Glutamatergic neuron (in vitro differentiated cells): ENCODE measurements at places on chromosomes 3 and 15. TPM values are rescaled to one million over a fixed set of nuclear protein-coding genes. Genes with fewer than 3 reads are reported as not detected.

SATB1 gene
- 80.5 TPM for total RNA-seq

OR5K2 gene
- total RNA-seq: not detected

GRCh38 chr3:14290631-14291385, 111.6 kb upstream of the SLC6A6 start:
- H3K27me3 ChIP-seq: peaks cover 12% of the 10 kb centered on the region
- H3K27ac ChIP-seq: peak overlapping the region; percentile 72
- peaks cover 10% of the 10 kb centered on the region for H3K36me3 ChIP-seq
- peaks cover 37% of the 10 kb centered on the region for H3K4me1 ChIP-seq

DNA sequence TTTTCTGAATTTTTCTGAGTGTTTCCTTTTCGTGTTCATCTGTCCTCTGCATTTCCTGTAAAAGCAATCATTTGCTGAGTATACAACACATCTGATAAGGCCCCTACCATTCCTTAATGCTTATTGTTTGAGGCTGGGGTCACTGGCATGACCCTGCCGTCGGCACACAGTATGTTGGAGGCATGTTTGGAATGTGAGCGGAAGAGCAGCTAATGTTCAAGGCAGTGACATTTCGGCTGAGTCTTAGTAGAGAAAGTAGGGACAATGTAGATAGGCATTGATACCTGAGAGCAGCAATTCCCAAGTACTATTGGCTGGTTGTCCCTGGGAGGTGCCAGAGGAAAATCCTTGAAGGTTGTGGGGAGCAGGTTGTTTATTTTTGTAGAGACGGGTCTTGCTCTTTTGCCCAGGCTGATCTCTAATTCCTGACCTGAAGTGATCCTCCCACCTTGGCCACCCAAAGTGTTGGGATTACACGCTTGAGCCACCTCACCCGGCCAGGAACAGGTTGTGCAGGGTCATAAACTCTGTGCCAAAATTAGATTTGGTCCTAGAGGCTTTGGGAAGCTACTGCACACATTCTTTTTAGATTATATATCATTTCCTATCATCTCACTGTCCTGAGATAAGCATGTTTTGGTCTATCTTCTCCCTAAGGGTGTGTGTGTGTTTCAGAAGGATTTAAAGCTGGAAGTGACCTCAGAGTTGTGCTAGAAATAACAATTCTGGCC, 13.5 kb downstream of the PTPN23 start:
- H3K27ac ChIP-seq: peak overlapping the region; percentile 100
- DNase-seq: no peak
- H3K4me3 ChIP-seq: peak overlapping the region; percentile 80

DNA sequence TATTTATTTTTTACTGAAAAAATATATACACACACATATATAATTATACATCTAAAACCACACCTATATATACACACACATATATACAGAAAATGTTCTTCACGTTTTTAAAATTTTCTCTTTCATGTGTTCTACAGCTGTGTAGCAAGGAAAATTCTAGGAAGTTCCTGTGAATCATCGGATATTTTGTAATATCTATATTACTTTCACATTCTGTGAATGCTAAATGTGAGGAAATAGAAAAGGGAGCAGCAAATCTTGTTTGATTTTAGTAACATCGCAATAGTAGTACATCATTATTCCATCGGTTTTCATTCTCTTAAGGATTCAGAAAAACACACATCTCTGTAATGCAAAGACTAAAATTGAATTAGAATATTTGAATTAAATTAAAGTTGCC, 836.8 kb upstream of the NECTIN3 start:
- no peak overlapping the region for H3K4me3 ChIP-seq
- H3K4me1 ChIP-seq: no peaks in the 10 kb centered on the region
- no peaks in the 10 kb centered on the region for H3K36me3 ChIP-seq
- DNase-seq: no peak
- H3K27me3 ChIP-seq: peaks cover 2% of the 10 kb centered on the region

- no peak overlapping the region for H3K27ac ChIP-seq
- H3K4me3 ChIP-seq: no peak overlapping the region
- H3K4me1 ChIP-seq: peaks cover 16% of the 10 kb centered on the region
- DNase-seq: no peak
Observed at GRCh38 chr3:158085931-158086330, 20.3 kb downstream of the SHOX2 start.

GRCh38 chr3:15099364-15100098, 583 bp upstream of the RBSN start:
- peak overlapping the region; percentile 87 for H3K27ac ChIP-seq
- peak overlapping the region; percentile 100 for H3K4me3 ChIP-seq
- peaks cover 1% of the 10 kb centered on the region for H3K27me3 ChIP-seq
- peaks cover 8% of the 10 kb centered on the region for H3K4me1 ChIP-seq
- no peak for DNase-seq
- H3K36me3 ChIP-seq: no peaks in the 10 kb centered on the region

- no peak overlapping the region for H3K4me3 ChIP-seq
- no peak for DNase-seq
- no peaks in the 10 kb centered on the region for H3K36me3 ChIP-seq
- peaks cover 6% of the 10 kb centered on the region for H3K27me3 ChIP-seq
- no peak overlapping the region for H3K27ac ChIP-seq
- peaks cover 26% of the 10 kb centered on the region for H3K4me1 ChIP-seq
Observed at GRCh38 chr3:59795756-59796155, 745.9 kb upstream of the CFAP20DC start.

DNA sequence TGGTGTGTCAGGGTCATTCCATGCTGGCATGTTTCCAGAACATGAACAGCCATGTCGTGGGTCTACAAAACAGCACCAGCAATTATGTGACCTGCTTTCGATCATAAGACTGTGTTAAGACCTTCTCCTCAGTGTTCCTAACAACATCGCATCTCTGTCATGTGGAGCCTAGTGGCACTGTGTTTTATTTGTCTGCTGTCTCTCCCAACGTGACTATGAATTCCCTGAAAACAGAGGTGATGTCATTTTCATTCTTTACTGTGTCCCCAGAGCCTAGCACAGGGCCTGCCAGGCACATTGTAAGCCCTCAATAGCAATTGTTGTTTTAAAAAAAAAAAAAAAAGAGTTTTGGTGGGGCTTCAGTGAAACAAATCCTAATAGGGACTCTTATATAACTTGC, 94.2 kb upstream of the IL12A start:
- peak; percentile 22 for DNase-seq
- H3K27me3 ChIP-seq: no peaks in the 10 kb centered on the region
- H3K4me3 ChIP-seq: peak overlapping the region; percentile 30
